ENCODE measurements at places on chromosomes 16 and 17.

- DNase-seq, result peak; percentile 29
Observed at GRCh38 chr16:27311448-27311830, 2.3 kb upstream of the IL4R start.

DNA sequence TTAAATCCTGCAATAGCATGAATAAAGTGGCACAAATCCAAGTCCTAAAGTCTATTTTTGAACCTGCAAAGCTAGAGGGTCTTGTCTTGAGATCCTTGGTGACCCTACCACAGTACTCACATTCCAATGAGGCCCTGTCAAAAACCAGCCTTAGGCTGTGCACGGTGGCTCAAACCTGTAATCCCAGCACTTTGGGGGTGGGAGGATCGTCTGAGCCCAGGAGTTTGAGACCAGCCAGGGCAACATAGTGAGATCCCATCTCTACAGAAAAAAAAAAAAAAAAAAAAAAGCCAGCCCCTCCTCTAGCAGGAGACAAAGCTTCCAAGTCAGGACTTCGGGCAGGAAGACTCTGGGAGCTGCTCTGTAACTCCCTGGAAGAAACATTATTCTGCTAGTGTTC is 16.3 kb downstream of the CYTH1 start:
- no peak for DNase-seq

- DNase-seq, result no peak
Observed at GRCh38 chr17:10337136-10337535, 35.7 kb downstream of the MYH13 start.

DNA sequence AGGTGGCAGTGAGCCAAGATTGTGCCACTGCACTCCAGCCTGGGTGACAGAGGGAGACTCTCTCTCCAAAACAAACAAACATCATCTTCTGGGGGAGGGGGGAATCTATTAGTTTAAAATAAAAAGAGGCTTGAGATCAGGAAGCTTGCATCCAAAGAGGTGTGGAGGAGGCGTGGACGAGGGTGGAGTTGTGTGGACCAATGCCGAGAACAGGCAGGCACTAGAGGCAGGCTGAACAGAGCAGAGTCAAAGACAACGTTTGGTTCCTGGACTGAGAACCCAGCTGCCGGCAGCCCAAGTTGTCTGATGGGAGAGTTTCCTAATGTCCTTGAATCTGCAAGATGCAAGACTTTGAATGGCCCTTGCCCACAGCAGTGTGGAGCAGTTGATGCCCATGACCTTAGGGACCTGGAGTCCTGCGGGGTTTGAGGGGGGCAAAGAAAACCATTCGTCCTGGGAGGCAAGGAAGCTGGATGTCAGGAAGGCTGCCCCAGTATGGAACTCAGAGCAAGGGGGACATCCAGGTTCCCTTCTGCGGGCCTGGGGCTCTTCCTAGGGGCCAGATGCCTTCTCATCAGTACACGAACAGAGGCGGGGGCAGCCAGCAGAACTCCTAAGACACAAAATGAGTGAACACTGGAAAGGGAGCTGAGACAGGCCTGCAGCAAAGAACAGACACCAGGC is 9.2 kb downstream of the TBC1D16 start:
- DNase-seq, result no peak

DNA sequence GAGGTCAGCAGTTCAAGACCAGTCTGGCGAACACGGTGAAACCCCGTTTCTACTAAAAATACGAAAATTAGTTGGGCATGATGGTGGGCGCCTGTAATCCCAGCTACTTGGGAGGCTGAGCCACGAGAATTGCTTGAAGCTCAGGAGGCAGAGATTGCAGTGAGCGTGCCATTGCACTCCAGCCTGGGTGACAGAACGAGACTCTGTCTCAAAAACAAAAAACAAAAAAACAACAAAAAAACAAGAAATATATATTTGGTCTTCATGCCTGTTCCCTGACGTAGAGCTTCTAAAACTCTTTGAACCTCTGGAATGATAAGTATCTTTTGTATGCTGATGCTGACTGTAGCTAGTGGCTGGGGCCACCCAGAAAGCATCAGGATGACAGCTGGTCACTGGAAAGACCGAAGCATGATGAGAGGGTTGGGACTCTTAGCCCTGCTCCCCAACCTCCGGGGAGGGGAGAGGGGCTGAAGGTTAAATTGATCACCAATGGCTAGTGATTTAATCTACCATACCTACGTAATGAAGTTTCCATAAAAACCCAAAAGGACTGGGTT is 54.8 kb downstream of the TEX14 start:
- no peak for DNase-seq

DNA sequence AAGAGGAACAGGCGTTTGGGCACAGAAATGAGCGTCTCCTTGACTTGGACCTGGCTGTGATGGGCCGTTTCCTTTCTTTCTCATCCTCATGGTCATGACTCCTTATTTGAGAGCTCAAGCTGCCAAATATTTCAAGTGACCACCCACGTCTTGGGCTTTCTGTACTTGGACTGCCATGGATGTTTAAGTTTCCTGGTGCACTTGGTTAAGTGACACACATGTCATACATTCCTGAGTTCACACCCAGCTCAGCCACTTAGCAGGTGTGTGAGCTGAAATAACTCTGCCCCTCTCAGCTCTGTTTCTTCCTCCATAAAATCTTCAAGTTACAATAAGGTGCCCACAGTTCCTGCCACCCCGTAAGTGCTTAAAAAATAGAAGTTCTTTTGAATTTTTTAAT is 114.5 kb downstream of the CLEC16A start:
- no peak for DNase-seq

DNA sequence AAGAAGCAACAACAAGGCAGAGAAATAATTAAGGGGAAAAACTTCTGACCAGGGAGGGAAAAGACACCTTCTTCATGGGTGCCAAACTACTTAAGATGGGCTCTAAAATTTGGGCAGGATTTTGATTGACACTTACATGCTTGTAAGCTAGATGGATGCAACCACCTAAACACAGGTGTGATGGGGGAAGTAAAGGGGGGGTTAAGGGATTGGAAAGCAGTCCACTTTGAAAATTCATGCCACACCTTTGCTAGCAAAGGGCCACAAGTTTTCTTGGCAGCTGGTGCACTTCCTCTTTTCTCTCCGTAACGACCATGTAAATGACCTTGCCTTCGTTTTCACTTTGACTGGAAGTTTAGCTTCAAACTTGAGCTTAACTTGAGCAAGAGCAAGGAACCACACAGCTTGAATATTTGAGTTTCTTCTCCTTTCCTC is 14.3 kb upstream of the PRKAR1A start:
- DNase-seq, result peak; percentile 96

DNA sequence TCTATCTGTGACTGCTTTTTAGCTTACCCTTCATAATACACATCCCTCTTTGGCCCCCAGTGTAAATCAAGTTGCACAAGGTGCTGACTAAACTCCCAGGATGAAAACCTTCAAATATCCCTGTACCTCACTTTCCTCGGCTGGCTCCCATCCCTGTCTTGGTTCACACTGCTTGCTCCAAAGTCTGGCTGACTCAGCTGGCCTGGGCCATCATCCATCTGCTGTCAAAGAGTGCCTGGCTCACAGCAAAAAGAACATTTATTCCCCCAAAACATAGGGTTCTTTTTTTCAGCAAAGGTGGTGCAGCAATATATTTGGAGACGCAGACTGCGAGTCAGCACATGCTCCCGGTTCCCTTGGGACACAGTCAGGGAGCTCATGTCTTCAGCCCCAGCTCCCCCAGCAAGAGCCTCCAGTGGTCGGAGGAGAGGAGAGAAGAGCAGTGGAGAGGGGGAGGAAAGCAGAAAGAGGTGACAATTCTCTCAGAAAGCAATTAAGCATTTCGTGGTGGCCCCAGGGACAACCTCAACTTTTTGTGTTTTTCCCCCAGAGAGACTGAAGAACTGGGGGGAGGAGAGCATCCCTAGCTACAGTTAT is 26.1 kb downstream of the GPR142 start:
- no peak for DNase-seq

- peak; percentile 99 for DNase-seq
Observed at GRCh38 chr17:78337244-78338109, 22.4 kb downstream of the SOCS3 start.

DNA sequence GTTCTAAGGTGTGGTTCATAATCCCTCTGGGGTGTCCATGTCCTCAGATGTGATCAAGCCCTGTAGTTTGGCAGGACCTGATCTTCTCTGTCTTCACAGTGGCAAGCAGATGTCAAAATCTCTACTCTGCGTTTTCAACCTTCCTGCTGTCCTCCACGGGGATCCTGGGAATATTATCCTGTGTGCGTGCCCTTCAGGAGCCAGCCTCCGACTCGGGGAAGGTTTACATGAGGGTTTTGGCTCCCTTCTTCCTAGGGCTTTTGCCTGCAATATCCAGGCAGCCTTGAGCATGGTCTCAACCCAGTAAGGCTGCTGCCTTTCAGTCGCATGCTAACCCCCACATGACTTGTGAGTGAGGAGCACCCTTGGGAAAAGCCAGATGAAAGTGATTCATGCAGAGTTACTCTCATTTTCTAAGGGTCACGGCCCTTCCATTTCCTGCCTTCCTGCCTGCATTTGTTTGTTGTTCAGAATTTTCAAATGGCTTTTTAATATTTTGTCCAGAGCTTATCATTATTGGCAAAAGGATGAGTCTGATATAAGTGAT is 202.2 kb upstream of the CHMP6 start:
- no peak for DNase-seq

- no peak for DNase-seq
Observed at GRCh38 chr17:64773836-64774761, 112.0 kb upstream of the SMURF2 start.

DNA sequence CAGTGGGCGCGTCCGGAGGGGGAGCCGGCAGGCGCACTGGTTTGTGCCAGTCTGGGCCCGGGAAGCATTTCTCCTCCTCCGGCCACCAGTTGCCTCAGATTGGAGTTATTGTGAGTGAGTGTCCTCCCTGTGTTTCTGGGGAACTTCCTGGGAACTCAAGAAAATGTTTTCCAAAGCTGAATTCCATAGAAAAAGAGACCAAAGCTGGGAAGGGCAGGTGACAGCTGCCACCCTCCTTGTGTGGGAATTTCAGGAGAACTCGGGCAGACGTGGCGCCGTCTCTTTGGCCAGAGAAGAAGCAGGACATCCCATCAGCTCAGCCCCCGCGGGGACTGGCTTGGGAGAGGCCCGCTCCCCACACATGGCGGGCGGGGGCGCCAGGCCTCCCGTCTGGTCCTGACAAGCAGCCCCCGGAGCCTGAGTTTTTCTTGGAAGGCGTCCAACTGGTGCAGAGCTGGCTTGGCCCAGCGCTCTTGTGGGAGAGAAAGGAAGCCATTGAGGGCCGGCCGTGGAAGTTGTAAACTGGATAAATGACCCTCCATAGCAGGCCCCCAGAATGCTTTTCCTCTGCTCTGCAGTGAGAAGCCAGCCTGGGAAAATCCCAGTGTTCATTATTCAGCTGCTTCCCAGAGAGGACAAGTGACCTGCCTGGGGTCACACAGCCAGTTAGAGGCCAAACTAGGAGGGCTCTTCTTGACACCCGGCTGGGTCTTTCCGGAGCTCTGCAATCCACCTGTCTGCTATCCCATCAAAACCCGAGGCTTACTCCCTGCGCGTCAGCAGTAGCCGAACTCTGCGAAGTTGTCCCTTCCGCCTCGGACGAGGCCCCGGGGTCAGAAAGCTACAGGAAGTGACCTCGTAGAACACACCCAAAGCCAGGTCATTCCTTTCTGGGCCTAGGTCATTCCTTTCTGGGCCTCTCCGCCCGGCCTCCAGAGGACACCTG is 39.2 kb upstream of the GSE1 start:
- DNase-seq, result peak; percentile 58

DNA sequence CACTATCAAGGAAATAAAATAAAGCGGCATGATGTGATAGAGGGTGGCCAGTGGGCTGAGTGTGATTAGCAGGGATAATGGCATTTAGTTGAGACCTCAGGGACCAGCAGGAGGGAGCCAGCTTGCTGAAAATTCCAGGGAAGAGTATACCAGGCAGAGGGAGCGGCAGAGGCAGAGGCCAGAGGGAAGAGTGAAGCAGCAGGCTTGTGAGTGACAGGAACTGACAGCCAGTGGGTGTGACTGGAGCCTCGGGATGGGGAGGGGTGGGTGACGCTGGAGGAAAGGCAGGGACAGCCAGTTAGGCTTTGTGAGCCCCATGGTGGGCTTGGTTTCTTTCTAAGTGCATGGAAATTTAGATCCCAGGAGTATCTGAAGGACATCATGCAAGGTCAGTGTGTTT is 209.7 kb upstream of the CACNG3 start:
- DNase-seq, result no peak

DNA sequence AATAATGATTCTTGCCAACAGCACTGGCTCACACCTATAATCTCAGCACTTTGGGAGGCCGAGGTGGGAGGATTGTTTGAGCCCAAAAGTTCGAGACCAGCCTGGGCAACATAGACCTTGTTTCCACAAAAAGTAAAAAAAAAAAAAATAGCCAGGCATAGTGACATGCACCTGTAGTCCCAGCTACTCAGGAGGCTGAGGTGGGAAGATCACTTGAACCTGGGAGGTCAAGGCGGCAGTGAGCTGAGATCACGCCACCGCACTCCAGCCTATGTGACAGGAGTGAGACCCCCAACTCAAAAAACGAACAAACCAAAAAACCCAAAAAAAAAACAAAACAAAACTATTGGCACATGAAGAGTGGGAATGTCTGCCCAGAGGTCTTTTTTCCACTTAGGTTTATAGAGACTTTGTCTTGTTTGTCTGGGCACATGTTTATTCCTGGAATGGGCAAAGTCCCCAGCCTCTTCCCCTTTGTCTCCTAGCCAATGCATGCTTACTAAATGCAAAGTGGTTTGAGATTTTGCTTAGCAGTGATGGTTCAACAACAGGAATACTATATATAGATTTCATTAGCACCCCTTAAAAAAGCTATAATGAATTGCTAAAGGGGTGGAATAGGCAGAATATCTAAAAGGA is 25.9 kb downstream of the NMT1 start:
- DNase-seq, result no peak

GRCh38 chr17:66612993-66613392 is 221.9 kb upstream of the CACNG5 start:
- no peak for DNase-seq

- no peak for DNase-seq
Observed at GRCh38 chr17:44006272-44006597, 1.8 kb downstream of the NAGS start.

- DNase-seq, result no peak
Observed at GRCh38 chr17:51230306-51230705, 29.5 kb downstream of the MBTD1 start.

GRCh38 chr17:82217530-82218204 is 5.0 kb upstream of the CCDC57 start:
- peak; percentile 88 for DNase-seq

DNA sequence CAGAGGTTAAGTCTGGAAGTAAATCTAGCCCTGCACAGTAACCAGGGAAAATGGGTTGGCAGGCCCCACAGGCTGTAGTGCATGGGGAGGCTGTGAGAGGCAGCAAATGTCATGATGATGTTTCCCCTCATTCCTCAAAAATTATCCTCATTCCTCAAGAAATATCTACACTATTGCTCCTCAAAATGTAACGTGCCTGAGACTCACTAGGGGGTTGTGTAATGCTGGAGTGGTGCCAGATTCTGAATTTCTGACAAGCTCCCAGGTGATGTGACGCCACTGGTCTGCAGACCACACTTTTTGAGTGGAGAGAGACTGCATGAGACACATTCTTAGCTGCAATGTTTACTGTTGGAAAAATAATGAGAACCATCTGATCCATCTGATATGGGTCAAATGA is 1.2 kb upstream of the MPP3 start:
- no peak for DNase-seq
